ENCODE measurements at places on chromosomes 12 and 14.

DNA sequence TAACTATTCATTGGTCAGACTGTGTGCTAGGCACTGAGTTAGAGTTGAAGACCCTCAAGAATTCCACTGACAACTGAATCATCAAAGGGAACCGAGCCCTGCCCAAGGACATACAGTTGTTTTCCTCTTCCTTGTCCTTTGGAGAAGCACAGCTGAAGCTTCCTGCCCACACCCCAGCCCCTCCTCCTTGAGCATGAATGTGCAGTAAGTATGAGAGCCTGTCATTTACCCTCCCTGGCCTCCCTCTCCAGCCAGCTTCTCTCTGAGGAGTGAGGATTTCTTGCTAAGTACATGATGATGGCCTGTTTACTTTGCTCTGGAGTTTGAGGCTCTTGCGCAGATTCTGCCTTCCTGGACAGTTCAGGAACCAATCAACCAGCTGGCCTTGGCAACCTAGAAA, 235.2 kb downstream of the CACNA1C start:
- DNase-seq: peak; percentile 75

- no peak for DNase-seq
Observed at GRCh38 chr12:5432011-5432400, at the start of gene NTF3. Gene NTF3 (plus strand): TSS chr12:5432108. CDS start chr12:5432325, 217 bp downstream.

- peak; percentile 1 for DNase-seq
Observed at GRCh38 chr12:99386907-99387306, 260.6 kb upstream of the GARIN6 start.

GRCh38 chr14:22046063-22046462, 372.4 kb upstream of the OR4E1 start:
- DNase-seq: no peak

DNA sequence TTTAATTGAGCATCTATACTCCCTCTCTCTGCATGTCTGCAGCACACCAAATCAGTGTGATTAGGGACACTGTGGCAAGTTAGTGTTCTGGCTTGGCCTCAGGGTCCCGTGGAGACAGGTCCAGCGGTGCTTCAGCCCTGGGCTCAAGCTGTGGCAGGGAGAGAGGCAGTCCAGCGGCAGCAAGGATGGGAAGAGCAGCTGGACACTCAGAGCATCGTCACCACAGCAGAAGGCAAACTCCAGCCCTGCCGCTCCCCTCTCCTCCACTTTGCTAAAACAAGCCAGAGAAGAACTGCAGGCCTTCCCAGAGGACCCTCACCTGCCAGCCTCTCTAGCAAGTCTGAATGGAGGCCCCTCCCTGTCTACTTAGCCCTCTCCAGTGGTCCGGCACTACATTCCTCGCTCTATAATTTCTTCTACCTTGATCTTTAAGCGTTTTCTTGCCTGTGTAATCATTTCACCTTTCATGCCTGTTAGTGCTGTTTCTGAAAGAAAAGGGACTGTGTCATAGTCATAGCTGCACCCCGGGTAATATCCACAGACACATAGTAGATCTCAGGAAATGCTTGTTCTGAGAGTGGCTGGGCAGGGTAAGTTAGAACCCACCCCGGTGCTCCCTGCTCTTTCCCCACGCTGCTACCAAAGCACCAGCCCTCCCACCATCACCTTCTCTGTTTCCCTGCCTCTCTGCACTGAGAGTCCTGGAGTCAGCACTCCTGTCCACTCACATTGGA, 22.1 kb downstream of the ZFP36L1 start:
- no peak for DNase-seq

- peak; percentile 70 for DNase-seq
Observed at GRCh38 chr14:71290960-71291466, 383.8 kb downstream of the PCNX1 start.

DNA sequence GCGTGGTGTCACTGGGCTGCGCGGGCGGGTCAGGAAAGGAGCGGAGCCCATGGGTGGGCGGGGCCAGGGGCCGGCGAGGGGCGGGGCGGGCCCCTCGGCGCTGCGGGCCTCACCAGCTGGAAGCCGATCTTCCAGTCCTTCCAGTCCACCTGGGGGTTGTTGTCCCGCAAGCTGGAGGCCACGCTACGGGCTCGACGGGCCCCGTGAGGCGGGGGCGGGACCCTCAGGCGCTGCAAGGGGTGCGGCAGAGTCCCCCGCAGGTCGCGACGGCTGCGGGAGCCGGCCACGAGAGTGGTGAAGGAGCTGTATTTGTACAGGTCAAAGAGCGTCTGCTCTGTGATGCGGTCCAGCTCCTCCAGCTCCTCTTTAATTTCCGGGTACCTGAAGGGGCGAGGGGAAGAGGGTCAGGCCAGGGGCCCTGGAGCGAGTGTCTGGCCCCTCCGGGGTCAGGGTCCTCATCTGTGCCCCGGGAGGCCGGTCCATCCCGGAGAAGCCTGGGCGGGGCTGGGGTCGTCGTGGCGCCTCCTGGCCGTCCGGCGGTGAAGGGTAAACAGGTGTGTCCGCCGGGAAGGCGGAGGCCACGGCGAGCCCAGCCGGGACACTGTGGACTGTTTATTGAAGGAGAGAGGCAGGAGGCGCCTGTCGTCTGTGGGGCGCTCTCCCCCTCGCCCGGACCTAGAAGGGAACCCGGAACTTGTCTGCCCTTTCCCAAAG, 11.9 kb downstream of the SCNN1A start:
- DNase-seq: peak; percentile 63

- DNase-seq: no peak
Observed at GRCh38 chr12:54824402-54824801, 29.9 kb upstream of the MUCL1 start.

- no peak for DNase-seq
Observed at GRCh38 chr12:127479256-127479655, 787.7 kb upstream of the TMEM132C start.

GRCh38 chr12:10241727-10242126, 29.1 kb downstream of the GABARAPL1 start:
- DNase-seq: no peak

GRCh38 chr12:26659930-26660329, 173.1 kb downstream of the ITPR2 start:
- no peak for DNase-seq

DNA sequence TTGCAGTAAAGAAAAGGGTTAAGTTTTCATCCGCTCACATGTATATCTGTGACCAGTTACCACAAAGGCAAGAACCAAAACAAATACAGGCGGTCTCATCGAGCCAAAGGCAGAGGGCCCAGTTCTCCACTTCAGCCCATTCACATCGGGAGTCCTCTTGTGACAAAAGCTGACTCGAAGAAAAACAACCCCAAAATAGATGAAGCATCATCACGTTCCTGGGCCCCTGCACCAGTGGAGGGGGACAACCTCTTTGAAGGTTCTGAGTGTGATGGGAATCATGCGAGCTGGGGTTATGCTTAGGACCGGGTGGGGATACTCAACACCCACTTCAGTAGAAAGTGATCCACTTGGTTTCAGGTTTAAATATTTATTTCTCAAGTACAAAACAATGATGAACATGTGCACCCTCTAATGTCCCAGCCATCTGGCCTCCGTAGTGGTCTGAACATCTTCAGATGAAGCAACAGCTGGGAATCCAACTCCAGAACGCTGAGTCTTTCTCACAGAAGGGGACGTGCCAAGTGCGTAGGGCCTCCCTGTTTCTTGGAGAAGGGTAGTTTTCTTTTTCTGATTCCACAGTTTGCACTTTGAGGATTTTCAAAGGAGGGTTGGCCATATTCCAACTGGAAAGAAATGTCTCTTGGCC, 8.4 kb downstream of the GSC start:
- no peak for DNase-seq

DNA sequence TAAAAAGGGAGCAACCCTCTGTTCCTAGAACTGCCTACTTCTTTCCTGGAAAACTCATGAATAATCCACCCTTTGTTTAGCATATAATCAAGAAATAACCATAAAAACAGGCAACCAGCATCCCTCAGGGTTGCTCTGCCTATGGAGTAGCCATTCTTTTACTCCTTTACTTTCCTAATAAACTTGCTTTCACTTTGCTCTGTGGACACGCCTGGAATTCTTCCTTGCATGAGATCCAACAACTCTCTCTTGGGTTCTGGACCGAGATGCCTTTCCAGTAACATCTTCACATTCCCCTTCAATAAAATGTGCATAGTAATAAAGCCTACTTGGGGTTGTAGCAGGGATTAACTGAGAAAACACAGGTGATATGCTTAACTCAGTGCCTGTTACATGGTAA, 286.4 kb upstream of the AMIGO2 start:
- no peak for DNase-seq

DNA sequence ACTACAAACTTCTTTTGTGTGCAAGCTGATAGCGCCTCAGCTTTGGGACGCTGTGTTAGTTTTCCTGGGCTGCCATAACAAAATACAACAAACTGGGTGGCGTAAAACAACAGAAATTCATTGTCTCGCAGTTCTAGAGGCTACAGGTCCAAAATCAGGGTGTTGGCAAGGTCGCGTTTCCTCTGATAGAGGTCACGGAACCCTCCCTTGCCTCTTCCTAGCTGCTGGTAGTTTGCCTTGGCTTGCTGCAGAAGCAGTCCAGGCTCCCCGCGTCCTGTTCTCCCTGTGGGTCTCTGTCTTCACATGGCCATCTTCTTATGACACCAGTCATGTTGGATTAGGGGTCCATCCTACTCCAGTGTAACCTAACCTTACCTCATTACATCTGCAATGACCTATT, 32.8 kb upstream of the PTGR2 start:
- no peak for DNase-seq

DNA sequence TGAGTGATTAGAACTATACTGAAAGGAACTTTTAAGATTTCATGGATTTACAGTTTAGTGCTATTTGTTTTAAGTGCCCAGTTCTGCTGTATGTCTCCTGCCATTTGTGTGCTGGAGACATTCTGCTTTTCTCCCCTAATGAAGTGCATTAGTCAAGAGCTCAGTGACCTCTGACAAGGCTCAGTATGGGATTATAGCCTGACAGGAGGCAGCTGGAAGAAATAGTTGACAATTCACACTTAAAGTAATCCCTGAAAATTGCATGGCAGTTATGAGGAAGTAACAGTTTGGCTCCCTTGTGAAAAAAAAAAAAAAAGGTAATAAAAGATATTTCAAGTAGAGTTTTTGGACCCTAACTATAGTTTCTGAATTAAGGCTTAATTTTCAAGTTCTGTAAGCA, 70.3 kb downstream of the ALX1 start:
- no peak for DNase-seq

DNA sequence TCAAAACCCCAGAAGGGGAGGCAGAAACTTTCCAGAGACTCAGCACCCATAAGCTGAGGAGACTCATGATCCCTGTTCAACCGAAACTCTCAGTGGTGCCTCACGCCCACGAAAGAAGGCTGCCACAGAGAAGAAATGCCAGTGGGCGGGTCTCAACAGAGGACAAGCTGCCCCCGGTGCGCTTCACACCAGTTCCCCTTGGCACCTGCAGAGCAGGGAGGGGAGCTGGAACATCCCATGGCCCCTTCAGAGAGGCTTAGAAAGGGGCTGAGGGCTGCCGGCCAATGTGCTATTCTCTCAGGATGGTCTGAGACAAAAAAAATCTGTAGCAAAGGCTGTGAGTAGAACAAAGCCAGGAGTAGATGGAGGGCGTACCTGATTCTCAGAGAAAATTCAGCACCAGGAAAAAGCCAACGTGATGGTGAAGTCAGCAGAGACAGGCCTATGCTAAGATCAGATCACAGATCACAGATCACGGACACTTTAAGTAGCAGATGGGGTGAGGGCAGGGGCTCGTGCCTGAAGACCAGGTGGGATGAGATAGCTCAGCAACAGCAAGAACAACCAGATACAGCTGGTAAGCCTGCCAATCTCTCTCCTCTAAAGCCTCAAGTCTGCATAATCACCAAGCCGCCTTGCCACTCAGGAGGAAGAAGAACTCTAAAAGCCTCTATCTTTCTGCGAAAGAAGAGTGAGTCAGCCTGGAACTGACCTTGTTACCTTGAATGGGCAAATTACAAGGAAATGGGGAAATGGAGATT, 206.4 kb upstream of the GRIP1 start:
- DNase-seq: no peak

- DNase-seq: peak; percentile 52
Observed at GRCh38 chr14:61388173-61388975, 67.0 kb downstream of the PRKCH start.

DNA sequence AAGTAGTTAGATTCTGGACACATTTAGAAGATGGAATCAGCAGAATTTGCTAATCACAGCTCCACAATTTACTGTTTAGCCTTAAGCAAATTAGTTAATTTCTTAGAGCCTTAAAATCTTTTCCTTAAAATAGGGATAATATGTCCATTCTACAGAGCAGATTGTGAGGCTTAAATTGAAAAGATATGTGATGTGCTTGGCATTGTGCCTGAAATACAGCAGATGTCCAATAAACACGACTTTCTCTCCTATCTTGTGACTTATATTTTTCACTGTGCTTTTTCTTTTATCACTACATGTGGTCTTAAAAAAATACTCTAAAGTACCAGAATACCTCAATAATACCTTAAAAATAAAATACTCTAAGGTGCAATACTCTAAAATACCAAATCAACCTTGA, 30.6 kb downstream of the CCER1 start:
- no peak for DNase-seq

- DNase-seq: peak; percentile 64
Observed at GRCh38 chr12:121391619-121392324, 8.1 kb upstream of the RNF34 start.

- peak; percentile 73 for DNase-seq
Observed at GRCh38 chr14:31950764-31951637, 126.1 kb upstream of the ARHGAP5 start.

DNA sequence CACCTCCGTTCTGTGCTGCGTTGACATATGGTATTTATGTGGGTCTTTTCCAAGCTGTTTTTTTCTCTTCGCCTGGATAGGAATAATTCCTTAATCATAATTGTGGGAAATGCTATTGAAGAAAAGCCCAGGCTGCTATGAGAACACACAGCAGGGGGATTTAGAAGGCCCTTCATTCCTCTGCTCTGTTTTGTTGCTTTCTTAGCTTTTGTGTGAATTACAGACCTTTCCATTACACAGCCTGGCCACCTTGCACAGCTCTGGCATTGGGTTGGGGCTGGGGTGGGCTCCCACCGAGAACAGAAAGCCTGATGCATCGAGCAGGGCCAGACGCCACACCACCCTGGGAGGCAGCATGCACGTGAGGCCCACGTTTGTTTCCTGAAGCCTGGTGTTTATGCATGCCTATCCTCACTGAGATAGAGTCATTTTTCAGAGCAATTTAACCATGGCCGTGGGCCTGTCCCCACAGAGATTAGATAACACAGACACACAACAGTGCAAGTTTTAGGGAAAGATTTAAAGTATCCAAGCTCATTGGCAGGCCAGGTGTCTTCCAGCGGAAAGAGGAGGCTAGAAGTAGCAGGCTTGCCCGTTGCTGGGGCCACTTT, 287.6 kb upstream of the PWP1 start:
- no peak for DNase-seq

DNA sequence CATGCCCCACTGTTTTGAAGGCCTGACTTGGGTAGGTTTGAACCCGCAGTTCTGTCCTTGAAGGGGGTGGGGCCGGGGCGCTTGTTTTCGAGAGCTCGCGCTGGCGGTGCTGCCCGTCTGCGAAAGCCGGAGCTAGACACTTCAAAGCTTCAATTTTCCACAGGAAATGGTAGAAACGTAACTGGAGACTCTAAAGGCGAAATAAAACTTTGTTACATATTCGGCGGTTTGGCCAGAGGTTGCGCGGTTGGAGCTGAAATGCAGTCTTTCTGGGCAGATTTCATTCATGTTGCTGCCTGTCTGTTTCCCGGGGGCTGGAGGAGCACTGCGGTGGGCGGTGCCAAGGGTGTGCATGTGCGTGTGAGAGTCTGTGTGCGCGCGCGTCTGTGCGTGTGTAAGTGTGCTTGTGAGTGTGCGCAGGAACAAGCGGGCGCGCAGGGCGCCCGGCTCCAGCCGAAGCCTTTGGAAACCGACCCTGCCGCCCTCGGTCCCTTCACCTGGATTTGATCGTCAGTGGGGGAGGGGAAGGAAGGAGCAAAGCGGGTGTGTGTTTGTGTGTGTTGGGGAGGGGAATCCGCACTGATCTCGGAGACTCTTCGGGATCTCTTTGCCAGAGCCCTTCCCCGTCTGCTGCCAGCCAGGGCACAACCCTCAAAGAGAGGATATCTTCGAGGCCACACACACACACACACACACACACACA, 227.7 kb upstream of the CRY1 start:
- DNase-seq: no peak
